ENCODE measurements at places on chromosomes 7 and 10. TPM values are rescaled to one million over a fixed set of nuclear protein-coding genes. Genes with fewer than 3 reads are reported as not detected.
A peak's percentile ranks its signal among the peaks of the same experiment; 100 is the strongest.

DNA sequence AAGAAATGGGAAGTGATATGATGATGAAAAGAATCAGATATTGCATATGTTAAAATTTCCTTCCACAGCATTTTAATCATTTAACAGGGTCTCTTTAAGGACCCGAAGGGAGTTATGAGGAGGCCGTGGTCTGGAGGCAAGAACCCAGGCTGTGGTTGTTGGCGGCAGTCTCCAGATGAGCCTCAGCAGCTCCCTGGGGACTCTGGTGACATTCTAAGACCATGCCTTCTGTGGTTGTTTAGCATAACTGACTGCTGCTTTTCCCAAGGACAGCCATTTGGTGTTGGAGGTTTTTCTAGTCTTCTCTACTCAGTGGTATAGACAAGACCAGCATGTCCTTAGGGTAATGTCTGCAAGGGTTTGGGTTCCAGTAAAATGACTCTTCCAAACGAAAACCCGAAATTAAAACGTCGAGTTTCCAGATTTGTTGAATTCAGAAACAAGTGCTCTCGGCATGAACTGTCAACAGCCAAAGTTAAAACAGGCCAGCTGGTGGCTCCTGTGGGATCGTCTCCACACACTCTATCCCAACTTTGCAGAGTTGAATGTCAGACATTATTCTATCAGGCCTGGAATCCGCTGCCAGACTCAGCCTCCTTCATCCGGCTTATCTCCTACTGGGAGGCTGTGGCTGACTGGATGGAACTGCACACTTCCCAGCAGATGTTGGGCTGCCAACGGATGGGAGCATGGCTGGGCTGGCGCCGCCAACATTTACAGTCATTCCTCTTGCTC is 183.1 kb downstream of the TAX1BP1 start:
- DNase-seq = no peak

Gene HOXA6
- not detected for total RNA-seq

DNA sequence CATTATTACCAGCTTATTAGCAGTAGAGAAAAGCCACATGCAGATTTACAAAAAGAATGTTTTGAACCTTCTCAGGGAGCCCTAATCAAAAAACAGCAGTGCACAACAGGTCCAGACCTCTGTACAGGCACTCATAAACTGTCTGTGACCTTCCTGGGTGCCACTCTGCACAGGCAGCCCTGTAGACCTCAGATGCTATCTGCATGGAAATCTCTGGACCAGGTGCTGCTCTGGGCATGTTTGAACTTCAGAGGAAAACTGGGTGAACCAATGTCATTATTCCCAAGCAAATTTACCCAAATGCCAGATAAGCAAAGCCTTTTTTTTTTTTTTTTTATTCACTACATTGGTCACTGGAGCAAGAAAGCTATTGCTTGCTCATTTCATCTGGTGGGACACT is 104.2 kb downstream of the NPY start:
- no peak for DNase-seq

DNA sequence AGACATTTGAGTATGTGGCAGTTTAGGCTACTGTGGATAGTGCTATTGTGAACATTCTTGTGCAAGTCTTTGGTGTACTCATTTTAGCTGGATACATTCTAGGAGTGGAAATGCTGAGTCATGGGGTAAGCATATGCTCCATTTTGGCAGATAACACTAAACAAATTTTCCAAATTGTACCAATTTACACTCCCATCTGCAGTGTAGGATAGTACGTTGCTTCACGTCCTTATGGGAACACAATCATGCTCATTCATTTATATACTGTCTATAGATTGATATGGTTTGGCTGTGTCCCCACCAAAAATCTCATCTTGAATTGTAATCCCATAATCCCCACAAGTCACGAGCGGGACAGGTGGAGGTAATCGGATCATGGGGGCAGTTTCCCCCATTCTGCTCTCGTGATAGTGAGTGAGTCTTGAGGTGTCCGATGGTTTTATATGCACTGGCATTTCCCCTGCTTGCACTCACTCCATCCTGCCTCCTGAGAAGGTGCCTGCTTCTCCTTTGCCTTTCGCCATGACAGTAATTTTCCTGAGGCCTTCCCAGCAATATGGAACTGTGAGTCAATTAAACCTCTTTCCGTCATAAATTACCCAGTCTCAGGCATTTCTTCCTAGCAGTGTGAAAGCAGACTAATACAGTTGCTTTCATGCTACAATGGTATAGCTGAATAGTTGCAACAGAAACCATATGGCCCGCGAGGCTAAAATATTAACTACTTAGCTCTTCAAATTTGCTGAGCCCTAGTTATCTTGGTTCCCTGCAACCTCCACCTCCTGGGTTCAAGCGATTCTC is 25.6 kb downstream of the RNF216 start:
- DNase-seq = no peak

DNA sequence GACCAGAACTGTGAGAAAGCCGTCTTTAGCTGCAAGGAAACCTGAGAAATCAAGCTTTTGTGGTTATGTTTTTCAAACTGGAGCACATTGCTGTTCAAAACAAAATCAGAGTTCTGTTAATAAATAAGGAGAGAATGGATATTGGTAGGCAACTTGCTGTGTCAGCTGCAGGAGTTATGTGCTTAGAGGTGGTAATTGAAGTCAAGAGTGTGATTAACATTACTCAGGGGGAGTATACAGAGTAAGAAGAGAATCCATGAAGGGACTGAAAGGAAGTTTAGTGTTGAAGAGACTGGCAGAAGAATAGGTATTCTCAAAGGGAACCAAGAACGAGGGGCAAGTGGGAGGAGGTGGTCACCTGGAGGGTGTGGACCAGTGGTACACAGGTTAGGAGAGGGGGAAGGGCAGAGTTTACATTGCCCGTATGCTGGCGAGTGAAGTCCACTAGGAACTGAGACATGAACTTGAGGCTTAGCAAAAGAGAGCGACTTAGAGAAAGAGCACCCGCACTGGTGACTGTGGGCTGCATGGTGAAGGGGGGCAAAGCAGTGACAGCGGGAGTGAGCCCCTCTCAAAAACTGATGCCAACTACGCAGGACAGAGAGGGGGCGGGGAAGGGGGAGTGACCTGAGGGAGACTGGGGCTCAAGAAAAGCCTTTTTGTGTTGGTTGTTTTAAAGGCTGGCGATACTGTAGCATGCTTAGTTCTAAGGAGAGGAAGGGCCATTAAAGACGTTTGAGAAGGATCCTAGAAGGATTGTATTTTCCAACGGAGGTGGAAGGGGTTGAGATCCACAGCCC is 80.0 kb downstream of the SDK1 start:
- no peak for DNase-seq

Gene FAM221A
- 3.5 TPM for total RNA-seq

- no peak for DNase-seq
These were observed 34.0 kb downstream of the CDK6 start for GRCh38 chr7:92802406-92802805.

- no peak for DNase-seq
These were observed 30.7 kb upstream of the ANTXRL start for GRCh38 chr10:46255801-46256747.

DNA sequence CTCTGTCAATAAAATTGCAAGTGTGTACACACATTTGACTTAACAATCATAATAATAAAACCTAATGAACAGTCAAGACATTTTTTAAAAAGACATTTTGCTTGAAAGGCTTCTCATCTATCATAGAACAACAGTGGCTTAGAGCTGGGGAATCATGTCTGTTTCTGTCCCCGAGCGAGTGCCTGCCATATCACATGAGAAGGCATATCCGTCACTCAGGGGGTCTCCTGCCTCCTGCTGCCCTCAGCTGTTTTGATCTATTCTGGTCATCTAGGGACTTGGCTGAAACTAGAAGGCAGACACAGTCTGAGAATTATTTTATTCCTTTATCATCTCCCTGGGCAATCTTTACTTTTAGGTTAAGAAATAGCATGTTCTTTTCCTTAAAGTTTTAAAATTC is 278.7 kb upstream of the KLF6 start:
- no peak for DNase-seq

- DNase-seq = no peak
These were observed 500.7 kb downstream of the CCSER2 start for GRCh38 chr10:84829131-84829530.

- no peak for DNase-seq
These were observed 516.4 kb upstream of the ZMIZ1 start for GRCh38 chr10:78552261-78552811.

- DNase-seq = no peak
These were observed 53.3 kb upstream of the SAMD8 start for GRCh38 chr10:75058161-75058560.

Gene CLRN3
- total RNA-seq = not detected

- DNase-seq = peak; percentile 46
These were observed 83.7 kb upstream of the BET1 start for GRCh38 chr7:94087664-94088352.

DNA sequence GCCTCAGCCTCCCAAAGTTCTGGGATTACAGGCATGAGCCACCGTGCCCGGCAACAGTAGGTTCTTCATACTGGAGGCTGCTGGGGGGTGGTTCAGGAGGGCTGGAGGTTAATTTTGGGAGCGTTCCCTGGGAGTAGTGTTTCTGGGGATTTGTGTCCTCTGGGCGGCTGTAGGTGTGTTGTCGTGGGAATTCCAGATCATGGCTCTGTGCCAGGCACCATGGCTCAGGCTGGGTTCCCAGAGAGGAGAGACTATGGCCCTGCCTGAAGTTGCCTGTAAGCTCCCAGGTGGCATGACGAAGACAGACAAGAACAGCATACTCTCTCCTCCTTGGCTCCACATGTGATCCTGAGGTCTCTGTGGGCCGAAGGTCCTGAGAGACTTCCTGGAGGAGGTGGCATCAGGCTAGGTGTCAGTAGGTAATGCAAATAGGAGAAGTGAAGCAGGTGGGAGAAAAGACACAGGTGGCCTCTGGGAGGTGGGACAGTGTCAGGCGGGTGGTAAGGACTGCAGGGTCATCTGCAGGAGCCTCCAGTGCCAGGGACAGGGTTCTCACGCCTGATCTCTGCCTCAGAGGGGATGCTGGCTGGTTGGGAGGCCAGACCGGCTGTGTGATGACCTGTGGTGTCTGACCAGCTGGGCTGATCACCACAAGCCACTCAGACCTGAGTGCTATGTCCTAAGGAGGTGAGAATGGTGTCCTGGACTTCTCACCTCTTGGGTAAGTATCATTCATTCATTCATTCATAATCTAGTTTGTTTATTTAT is 18.7 kb downstream of the CLIP2 start:
- DNase-seq = no peak

Gene AHCYL2
- total RNA-seq = 18.5 TPM

GRCh38 chr7:2403718-2404648 is 572 bp downstream of the CHST12 start:
- peak; percentile 20 for DNase-seq

Gene CPA5
- 4.3 TPM for total RNA-seq

GRCh38 chr10:6607778-6608177 is 27.7 kb upstream of the PRKCQ start:
- DNase-seq = no peak

Gene ADAM22
- 1.2 TPM for total RNA-seq

DNA sequence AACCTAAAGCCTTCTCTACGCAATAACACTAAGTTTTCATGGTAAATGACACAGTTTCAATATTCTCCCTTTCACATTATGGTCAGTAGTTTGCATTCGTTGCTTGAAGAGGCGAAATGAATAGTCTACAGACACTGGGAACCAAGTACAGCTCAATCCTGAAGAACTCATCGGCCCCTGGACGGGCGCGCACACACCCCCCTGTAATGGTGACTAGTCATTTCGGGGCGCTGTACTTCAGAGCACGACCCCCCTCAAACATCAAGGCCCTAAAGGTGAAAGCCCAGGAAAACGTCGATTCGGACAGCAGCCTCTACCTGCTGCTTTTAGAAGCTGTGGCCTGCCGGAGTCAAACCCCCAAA is 1.0 kb downstream of the NT5C2 start:
- DNase-seq = no peak

GRCh38 chr7:81789406-81790119 is 19.7 kb upstream of the HGF start:
- no peak for DNase-seq

- DNase-seq = no peak
These were observed 2.9 kb upstream of the OSBPL3 start for GRCh38 chr7:24982917-24983316.

- DNase-seq = no peak
These were observed 8.8 kb downstream of the PPRC1 start for GRCh38 chr10:102141583-102142107.

DNA sequence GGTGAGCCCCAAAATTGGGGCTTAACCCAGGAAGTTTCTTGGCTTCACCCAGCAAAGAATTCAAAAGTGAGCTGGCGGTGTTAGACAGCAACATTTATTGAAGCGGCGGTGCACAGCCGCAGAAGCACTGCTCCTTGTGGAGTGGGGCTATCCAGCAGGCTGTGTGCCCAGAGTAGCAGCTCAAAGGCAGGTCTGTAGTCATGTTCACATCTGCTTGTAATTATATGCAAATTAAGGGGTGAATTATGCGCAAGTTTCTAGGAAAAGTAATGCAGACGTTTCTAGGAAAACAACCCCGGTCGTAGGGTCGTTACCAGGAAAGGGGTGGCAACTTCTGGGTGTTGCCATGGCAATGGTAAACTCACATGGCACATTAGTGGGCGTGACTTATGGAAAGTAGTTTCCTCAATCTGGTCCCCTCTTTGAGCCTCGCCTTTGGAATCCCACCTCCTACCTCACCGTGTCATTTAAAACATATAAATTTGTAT is 13.7 kb upstream of the KBTBD2 start:
- peak; percentile 65 for DNase-seq

DNA sequence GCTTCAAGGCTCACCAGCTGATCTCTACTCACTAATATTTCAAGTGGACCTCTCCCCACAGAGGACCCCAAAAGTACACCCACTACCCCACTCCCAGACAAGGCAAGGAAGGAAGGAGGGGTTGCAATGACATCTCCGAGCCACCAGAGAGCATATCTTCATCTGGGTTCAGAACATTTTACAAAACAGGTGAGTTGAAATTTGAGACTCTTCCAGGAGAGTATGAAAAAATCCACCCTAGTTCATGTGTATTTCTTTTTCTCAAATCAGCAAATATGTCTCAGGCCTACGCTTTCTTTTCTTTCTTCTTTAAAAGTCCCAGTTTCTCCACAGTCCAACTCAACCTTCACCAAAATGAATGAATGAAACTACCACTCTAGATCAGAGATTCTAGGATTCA is 61.9 kb downstream of the SGMS1 start:
- DNase-seq = no peak

GRCh38 chr7:81925530-81925929 is 155.7 kb upstream of the HGF start:
- no peak for DNase-seq

GRCh38 chr7:89200758-89201157 is 405.2 kb upstream of the TEX47 start:
- DNase-seq = no peak

DNA sequence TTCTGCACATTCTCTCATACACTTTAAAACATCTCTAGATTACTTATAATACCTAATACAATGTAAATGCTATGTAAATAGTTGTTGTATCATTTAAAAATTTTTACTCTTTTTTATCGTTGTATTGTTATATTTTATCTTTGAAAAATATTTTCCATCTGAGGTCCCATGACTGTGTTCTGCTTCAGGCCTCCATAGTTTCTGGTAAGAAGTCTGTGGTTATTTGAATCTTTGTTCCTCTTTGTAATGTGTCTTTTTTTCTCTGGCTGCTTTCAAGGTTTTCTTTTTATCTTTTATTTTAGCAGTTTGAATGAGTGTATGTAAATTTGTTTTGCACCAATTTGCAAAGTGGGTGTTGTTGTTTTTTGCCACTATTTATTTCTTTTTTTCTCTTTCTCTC is 263.1 kb downstream of the RPS24 start:
- DNase-seq = no peak

Gene AP1S1
- 14.5 TPM for total RNA-seq

Gene CHRM2
- total RNA-seq = not detected

All from CD4-positive, CD25-positive, alpha-beta regulatory T cell (primary cell).